ENCODE measurements at places on chromosomes 13 and 19. TPM values are rescaled to one million over a fixed set of nuclear protein-coding genes. Genes with fewer than 3 reads are reported as not detected.
A peak's percentile ranks its signal among the peaks of the same experiment; 100 is the strongest.

- no peaks in the 10 kb centered on the region for H3K4me1 ChIP-seq
- H3K27me3 ChIP-seq = no peaks in the 10 kb centered on the region
- H3K27ac ChIP-seq = no peak overlapping the region
Measured at GRCh38 chr13:106597186-106597585, 29.2 kb upstream of the ARGLU1 start.

GRCh38 chr13:52891706-52892105 lies 43.3 kb upstream of the PCDH8 start:
- no peaks in the 10 kb centered on the region for H3K27me3 ChIP-seq
- no peak for DNase-seq
- no peaks in the 10 kb centered on the region for H3K4me1 ChIP-seq
- H3K27ac ChIP-seq = no peak overlapping the region
- no peak overlapping the region for H3K4me3 ChIP-seq

The RNF225 gene
- not detected for polyA plus RNA-seq

The C19orf81 gene
- polyA plus RNA-seq = not detected

- H3K4me1 ChIP-seq = no peaks in the 10 kb centered on the region
- DNase-seq = no peak
- H3K27ac ChIP-seq = no peak overlapping the region
- no peaks in the 10 kb centered on the region for H3K27me3 ChIP-seq
- H3K36me3 ChIP-seq = no peaks in the 10 kb centered on the region
- H3K4me3 ChIP-seq = no peak overlapping the region
Measured at GRCh38 chr13:99144306-99144705, 56.3 kb upstream of the UBAC2 start.

- H3K36me3 ChIP-seq = no peaks in the 10 kb centered on the region
- no peak within 1 kb of the TSS for H3K4me3 ChIP-seq
- H3K27me3 ChIP-seq = no peaks in the 10 kb centered on the region
Measured at GRCh38 chr19:38773469-38774177, at the start of gene LGALS7. TSS of gene LGALS7 (minus strand) at chr19:38773517. CDS start at chr19:38773492, 25 bp downstream.

The ATP1A3 gene
- polyA plus RNA-seq = 2.7 TPM

The SPACA6 gene
- 2.0 TPM for polyA plus RNA-seq

DNA sequence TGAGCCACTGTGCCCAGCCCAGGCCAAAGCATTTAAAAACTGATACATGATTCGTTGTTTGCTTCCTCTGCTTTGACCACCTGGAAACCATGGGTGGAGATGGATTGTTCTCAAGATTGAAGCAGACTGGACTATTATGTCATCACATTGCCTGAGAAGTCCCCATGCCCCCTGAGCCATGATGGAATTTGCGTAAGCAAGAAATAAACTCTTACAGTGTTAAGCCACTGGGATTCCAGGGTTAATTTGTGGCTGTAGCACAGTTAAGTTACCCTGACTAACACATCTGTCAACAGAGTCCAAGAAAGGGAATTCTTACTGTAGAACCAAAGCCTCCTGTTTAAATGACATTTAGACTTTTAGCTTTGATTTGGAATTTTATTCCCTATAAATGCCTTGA lies 19.4 kb upstream of the DHRS12 start:
- peak overlapping the region; percentile 75 for H3K4me3 ChIP-seq

The SHFL gene
- 52.0 TPM for polyA plus RNA-seq

- no peak for DNase-seq
- H3K27ac ChIP-seq = no peak overlapping the region
- H3K4me3 ChIP-seq = no peak overlapping the region
- no peaks in the 10 kb centered on the region for H3K4me1 ChIP-seq
- no peaks in the 10 kb centered on the region for H3K27me3 ChIP-seq
Measured at GRCh38 chr13:105019073-105019472, 1516.4 kb downstream of the EFNB2 start.

GRCh38 chr19:46772170-46773017 lies 16.0 kb downstream of the SLC1A5 start:
- H3K4me3 ChIP-seq = no peak overlapping the region
- no peaks in the 10 kb centered on the region for H3K27me3 ChIP-seq
- no peak for DNase-seq
- H3K27ac ChIP-seq = no peak overlapping the region
- H3K4me1 ChIP-seq = no peaks in the 10 kb centered on the region

The ICAM4 gene
- polyA plus RNA-seq = 0.52 TPM

The RNF17 gene
- 0.60 TPM for polyA plus RNA-seq

GRCh38 chr13:101452519-101453485 lies at the start of gene ITGBL1:
TSS of gene ITGBL1 (plus strand) at chr13:101452675. CDS start at chr13:101452834, 159 bp downstream.
- H3K4me1 ChIP-seq = no peaks in the 10 kb centered on the region
- no peaks in the 10 kb centered on the region for H3K27me3 ChIP-seq
- no peak for DNase-seq
- peak within 1 kb of the TSS; percentile 6 for H3K4me3 ChIP-seq

GRCh38 chr13:105202354-105202753 lies 1333.1 kb downstream of the EFNB2 start:
- no peak overlapping the region for H3K4me3 ChIP-seq
- peak; percentile 19 for DNase-seq
- no peaks in the 10 kb centered on the region for H3K4me1 ChIP-seq
- no peak overlapping the region for H3K27ac ChIP-seq
- H3K27me3 ChIP-seq = no peaks in the 10 kb centered on the region

GRCh38 chr13:85108356-85108755 lies 690.9 kb downstream of the SLITRK6 start:
- H3K27ac ChIP-seq = no peak overlapping the region
- DNase-seq = no peak
- no peaks in the 10 kb centered on the region for H3K4me1 ChIP-seq

DNA sequence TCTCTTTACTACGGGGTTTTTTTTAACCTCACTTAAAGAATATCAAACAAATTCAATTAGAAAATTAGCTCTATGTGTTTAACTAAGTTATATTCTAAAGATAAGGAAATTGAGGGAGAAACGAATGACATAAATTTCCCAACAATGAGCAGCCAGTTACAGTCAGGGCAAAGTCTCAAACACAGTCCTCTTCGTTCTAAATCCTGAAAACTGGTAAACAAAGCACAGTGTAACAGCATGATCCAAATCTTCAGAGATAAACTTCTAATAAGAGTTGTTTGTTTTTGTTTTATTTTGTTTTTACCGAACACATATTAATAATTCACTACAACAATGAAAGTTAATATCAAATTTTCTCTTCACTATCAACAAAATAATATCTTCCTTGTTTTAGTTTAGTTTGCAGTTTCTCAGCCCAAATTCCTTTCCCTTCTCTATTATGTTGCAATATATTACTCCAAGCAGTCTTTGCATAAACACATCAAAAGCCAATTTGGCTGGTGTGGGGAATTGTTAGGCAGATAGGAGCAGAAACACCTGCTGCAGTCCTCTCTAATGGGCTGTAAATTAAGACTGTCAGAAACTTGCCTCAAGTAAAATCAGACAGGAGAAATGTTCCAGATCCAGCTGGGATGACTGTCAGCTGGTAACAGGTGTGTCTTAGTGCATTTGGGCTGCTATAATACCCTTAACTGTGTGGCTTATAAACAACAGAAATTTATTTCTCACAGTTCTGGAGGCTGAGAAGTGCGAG lies 106.5 kb upstream of the SGCG start:
- no peaks in the 10 kb centered on the region for H3K27me3 ChIP-seq
- no peak overlapping the region for H3K27ac ChIP-seq
- DNase-seq = no peak
- no peaks in the 10 kb centered on the region for H3K4me1 ChIP-seq
- no peaks in the 10 kb centered on the region for H3K36me3 ChIP-seq

DNA sequence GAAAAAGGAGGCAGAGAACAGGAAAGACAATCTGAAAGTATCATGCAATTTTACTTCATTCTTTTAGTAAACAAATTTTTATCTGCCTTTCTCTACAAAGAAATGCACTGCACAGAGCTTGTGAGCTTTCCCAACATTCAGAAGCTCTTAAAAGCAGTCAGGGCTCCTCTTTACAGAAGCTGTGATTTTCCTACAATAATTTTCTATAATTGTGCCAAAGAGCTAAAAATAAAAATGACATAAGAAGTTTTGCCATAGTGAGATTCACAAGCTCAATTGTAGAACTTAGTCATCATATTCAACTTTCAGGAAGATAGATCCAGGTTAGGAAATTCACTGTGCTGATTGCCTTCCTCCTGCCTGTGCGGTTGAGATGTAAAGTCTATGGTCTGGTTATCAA lies 341.4 kb downstream of the PCDH9 start:
- DNase-seq = no peak
- H3K4me1 ChIP-seq = no peaks in the 10 kb centered on the region
- no peaks in the 10 kb centered on the region for H3K27me3 ChIP-seq
- no peak overlapping the region for H3K27ac ChIP-seq

DNA sequence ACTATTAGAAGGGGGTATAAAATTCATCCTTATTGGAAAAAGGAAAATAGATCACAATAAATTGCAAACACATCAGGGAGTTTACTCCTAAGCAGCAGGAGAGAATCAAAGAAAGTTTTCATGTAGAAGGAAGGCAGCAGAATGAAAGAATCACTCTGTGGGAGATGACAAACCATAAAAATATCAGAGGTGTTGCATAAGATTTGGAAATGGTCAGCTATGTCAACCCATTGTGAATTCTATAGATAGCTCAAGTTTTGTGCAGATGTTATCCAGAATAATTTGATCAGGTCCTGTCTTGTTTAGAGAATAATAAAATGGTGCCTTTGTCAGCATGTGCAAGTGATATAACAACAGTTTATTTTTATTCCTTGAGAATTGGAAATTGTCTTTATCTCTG lies 622.4 kb downstream of the DCT start:
- H3K4me1 ChIP-seq = no peaks in the 10 kb centered on the region
- H3K4me3 ChIP-seq = no peak overlapping the region
- DNase-seq = no peak
- no peak overlapping the region for H3K27ac ChIP-seq

The VWA8 gene
- 4.8 TPM for polyA plus RNA-seq

The FCGBP gene
- 1.6 TPM for polyA plus RNA-seq

The ZNF729 gene
- polyA plus RNA-seq = not detected

GRCh38 chr13:66446413-66446812 lies 783.7 kb downstream of the PCDH9 start:
- no peaks in the 10 kb centered on the region for H3K4me1 ChIP-seq
- H3K27ac ChIP-seq = no peak overlapping the region
- H3K4me3 ChIP-seq = no peak overlapping the region
- H3K27me3 ChIP-seq = no peaks in the 10 kb centered on the region
- DNase-seq = no peak
- H3K36me3 ChIP-seq = no peaks in the 10 kb centered on the region

- no peaks in the 10 kb centered on the region for H3K36me3 ChIP-seq
- no peaks in the 10 kb centered on the region for H3K27me3 ChIP-seq
- H3K27ac ChIP-seq = no peak overlapping the region
- DNase-seq = no peak
Measured at GRCh38 chr13:80348314-80348713, 7.4 kb upstream of the SPRY2 start.

DNA sequence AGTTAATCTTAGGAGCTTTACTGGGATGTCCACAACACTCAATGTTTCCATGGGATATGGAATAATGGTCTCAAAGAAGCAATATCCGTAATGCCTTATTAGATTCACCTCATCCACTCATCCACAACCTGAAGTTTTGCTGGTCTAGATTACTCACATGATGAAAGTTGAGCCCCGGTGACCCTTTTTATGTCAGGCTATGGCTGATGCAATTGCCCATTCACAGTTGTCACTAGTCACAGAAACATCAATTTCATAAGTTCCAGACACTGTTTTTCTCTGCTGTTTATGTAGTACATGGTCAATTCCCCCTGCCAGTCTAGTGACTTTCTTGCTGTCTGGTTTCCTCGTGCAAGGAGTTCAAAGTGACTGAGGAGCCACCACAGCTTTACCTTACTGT lies 491.2 kb upstream of the ATXN8OS start:
- no peak overlapping the region for H3K27ac ChIP-seq
- H3K27me3 ChIP-seq = no peaks in the 10 kb centered on the region
- no peak overlapping the region for H3K4me3 ChIP-seq
- no peaks in the 10 kb centered on the region for H3K36me3 ChIP-seq
- no peak for DNase-seq
- H3K4me1 ChIP-seq = no peaks in the 10 kb centered on the region

GRCh38 chr13:73505376-73505890 lies 446.6 kb downstream of the KLF5 start:
- H3K4me1 ChIP-seq = no peaks in the 10 kb centered on the region
- no peak for DNase-seq
- H3K36me3 ChIP-seq = no peaks in the 10 kb centered on the region
- H3K4me3 ChIP-seq = no peak overlapping the region
- no peaks in the 10 kb centered on the region for H3K27me3 ChIP-seq
- no peak overlapping the region for H3K27ac ChIP-seq

The CALR3 gene
- not detected for polyA plus RNA-seq

DNA sequence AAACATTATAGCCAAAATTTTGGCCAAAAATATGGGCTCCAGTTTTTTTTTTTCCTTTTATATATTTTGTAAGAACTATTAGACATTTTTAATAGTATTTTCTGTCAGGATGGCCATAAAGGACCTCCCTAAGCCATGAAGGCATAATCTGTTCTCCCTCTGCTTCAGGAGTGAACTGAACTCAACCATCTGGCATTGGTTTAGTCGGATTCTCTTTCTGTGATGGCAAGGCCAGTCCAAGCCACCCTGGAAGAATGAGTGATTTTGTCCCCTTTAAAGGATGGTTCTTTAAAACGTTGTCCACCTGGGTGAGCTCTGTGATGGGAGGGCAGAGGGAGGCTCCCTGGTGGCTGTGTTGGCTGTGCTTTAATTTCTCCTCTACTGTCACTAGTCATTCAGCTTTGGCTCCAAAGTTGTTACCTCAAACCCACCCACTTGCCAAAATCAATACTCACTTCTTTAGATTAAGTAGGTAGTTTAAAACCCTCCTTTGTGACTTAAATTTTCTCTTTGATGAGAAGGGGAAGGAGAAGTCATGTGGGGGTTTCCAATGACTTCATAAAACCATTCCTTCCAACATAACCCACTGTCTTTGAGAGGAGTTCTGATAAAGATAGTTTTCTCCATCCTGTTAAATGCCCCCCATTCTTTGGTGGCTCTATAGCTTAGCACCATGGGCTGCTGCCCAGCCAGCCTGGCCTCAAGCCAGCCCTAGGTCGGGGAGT lies 4.4 kb downstream of the TNFRSF19 start:
- DNase-seq = no peak
- H3K4me3 ChIP-seq = no peak overlapping the region
- H3K36me3 ChIP-seq = no peaks in the 10 kb centered on the region
- no peaks in the 10 kb centered on the region for H3K4me1 ChIP-seq
- no peak overlapping the region for H3K27ac ChIP-seq

- H3K4me1 ChIP-seq = no peaks in the 10 kb centered on the region
- H3K36me3 ChIP-seq = no peaks in the 10 kb centered on the region
- DNase-seq = no peak
- H3K27ac ChIP-seq = no peak overlapping the region
Measured at GRCh38 chr13:26605845-26606244, 48.4 kb downstream of the WASF3 start.

- no peak overlapping the region for H3K27ac ChIP-seq
- no peaks in the 10 kb centered on the region for H3K36me3 ChIP-seq
- H3K4me1 ChIP-seq = no peaks in the 10 kb centered on the region
- no peak overlapping the region for H3K4me3 ChIP-seq
Measured at GRCh38 chr13:70849222-70849621, 741.0 kb upstream of the KLHL1 start.
